ENCODE measurements at places on chromosomes 1 and 21.

DNA sequence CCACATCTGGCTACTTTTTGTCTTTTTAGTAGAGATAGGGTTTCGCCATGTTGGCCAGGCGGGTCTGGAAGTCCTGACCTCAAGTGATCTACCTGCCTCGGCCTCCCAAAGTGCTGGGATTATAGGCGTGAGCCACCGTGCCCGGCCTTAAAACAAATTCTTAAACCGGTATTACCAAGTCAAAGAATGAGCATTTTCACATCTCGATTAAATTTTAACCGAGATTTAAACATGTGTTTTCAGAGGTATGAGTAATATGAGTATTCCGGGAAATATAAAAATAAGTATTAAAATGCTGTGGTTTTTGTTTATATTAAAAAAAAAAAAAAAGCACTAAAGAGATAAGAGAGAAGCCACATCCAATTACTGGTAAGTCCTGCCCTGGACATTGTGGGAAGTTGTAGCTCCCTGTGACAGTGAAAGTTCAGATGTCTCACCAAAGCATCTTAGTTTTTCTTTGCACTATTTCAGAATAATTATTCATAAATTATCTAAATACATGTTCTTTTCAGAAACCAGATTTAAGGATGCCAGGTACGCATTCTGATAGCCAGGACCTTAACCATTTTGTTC, 24.9 kb downstream of the ZNF281 start:
- no peak for DNase-seq

DNA sequence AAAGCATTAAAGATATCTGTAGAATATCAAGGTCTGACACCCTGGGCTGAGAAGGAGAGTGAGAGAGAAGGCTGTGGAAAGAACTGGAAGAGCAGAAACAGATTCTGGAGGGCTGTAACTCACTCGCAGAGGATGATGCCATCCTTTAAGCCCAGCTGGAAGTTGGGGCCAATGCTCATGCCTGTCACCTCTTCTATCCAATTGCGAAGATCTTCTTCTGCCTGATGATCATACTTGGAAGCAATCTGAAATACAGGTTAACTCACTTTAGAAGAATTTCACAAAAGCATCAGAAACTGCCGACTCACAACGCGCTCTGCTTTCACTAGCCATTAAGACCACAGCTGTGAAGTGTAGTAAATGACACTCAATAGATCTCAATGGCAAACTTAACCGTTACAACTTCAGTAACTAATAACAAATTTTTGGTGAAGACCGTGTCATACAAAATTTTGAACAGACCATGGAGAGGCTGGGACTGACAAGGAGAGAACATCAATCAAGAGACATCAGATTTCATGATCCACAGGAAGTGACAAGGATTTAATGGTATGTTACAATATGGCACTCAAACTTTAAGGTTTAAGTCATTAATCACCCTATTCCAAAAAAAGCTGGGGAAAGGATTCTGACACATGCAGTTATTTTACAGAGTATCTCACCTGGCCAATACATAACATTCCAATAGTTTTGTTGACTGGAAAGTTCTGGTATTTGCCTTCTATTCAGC, 23.5 kb downstream of the CNN3 start:
- no peak for DNase-seq

GRCh38 chr1:221478050-221478949, 263.6 kb downstream of the DUSP10 start:
- peak; percentile 65 for DNase-seq

DNA sequence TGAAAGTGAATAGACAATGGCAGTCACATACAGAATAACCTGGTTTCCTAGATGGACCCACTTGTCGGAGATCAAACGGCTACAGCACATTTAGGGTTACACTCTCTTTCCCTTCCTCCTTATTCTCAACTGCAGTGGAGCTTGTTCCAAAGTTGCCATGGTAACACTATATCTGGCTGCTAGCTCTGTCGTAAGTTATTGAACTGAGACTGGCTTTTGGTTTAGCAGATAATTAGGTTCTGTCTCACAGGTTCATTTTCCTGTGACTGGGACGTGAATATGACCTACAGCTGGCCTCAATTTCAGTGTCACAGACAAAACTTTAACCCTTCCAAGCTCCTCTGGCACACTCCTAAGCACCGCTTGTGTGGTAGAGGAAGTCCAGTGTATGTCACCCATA, 875.8 kb downstream of the USP25 start:
- DNase-seq = no peak

DNA sequence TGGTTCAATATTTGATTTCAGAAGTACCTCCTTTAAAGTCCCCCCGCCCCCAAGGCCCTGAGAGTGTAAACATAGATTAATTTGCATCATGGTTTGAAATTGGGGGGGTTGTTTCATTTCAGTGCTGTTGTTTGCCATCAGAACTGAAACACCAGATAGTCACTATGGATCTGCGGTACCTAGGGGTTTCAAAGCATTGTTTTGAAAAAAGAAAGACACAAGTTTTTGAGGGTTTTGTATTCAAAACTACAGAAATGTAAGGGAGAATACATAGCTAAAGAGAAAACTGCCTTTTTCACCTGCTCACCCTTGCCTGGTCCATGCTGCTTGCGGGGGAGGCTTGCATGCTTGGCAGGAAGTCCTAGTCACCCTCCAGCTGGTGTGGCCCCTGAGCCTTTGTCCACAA, 59.3 kb downstream of the ACP6 start:
- DNase-seq = no peak

DNA sequence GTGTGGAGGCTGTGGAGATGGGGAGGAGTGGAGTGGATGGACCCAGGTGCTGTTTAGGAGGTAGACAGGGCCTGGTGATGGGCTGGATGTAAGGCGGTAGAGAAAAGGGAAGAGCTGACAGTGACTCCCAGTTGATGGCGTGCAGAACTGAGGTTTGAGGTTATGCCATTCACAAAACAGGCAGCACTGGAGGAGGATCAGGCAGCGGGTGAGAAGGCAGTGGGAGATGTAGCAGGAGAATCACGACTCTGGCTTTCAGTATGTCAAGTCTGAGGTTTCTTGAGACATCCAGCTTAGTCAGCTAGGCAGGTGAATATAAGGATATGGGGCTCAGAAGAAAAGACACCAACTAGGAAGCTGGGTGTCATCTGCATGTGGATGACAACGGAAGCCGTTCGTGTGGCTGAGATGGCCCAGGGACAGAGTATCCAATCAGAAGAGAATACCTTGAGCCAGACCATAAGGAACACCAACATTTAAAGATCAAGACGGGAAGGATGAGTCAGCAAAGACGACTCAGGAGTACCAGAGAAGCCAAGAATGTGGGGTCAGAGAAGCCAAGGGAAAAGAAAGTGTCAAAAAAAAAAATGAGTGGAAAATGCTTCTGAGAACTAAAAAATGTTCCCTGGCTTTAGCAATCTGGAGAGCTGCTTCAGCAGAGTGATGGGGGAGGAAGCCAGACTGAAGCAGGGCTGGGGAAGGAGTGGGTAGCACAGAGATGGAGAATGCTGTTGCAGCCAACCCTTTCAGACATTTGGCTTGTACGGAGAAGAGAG, 15.2 kb downstream of the LRRN2 start:
- DNase-seq = no peak

GRCh38 chr1:59318271-59318860, 21.5 kb downstream of the FGGY start:
- DNase-seq = no peak

DNA sequence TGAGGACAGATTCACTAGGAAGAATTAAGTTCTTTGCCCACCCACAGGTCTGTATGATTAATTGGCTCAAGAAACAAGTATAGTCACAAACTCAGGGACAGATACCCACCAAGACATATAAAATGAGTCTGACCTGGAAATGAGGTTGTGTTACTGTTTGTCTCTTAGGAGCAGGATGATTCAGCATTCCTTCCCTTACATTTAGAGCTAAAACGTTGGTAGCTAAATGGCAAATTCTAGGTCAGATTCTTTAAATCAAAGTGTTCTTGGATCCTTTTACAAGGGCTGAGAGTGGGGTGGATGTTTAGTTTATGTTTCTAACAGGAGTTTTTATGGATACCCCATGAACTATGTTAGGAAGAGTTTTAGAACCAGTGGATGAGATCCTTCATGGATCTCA, 4.7 kb downstream of the RIMKLA start:
- no peak for DNase-seq

DNA sequence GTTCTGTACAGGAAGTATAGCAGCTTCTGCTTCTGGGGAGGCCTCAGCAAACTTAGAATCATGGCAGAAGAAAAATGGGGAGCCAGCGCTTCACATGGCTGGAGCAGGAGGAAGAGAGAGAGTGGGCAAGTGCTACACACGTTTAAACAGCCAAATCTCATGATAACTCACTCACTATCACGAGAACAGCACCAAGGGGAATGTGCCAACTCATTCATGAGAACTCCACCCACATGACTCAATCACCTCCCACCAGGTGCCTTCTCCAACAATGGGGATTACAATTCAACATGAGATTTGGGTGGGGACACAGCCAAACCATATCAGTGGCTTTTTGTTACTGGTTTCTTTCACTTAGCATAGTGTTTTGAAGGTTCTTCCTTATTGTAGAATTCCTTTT, 138.6 kb downstream of the SYT14 start:
- DNase-seq = no peak

DNA sequence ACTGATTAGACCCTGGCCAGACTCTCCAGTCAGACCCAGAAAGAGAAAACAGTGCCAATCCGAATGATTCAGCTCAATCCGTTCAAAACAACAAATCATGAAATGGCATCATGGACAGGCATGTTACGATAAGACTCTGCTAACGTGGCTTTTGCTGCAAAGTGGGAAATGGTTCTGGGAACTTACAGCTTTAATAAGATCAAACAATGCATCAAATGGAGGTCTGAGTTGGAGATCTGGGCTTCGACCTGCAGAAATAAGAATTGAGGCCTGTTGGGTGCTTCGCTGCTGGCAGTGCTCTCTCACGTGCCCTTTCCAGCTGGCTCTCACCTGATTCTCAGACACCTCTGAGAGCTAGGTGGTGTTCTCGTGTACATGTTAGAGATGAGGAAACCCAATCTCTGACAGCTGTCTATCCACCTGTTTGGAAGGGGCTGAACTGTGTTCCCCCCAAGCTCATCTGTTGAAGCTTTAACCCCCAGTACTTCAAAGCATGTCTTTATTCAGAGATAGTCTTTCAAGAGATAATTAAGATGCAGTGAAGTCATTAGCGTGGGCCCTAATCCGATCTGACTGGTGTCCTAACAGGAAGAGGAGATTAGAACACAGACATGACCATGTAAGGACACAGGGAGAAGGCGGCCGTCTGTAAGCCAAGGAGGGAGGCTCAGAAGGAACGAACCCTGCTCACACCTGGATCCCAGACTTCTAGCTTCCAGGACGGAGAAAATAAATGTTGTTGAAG, 45.5 kb upstream of the ETS2 start:
- DNase-seq = no peak

GRCh38 chr1:204684571-204685235, 835 bp downstream of the LRRN2 start:
- DNase-seq = no peak
